Substantia nigra (tissue), 51 donors: ENCODE measurements at places on chromosomes 12 and 14.

- no peak for DNase-seq
These were observed 78.3 kb upstream of the BDKRB2 start for GRCh38 chr14:96126339-96126782.

DNA sequence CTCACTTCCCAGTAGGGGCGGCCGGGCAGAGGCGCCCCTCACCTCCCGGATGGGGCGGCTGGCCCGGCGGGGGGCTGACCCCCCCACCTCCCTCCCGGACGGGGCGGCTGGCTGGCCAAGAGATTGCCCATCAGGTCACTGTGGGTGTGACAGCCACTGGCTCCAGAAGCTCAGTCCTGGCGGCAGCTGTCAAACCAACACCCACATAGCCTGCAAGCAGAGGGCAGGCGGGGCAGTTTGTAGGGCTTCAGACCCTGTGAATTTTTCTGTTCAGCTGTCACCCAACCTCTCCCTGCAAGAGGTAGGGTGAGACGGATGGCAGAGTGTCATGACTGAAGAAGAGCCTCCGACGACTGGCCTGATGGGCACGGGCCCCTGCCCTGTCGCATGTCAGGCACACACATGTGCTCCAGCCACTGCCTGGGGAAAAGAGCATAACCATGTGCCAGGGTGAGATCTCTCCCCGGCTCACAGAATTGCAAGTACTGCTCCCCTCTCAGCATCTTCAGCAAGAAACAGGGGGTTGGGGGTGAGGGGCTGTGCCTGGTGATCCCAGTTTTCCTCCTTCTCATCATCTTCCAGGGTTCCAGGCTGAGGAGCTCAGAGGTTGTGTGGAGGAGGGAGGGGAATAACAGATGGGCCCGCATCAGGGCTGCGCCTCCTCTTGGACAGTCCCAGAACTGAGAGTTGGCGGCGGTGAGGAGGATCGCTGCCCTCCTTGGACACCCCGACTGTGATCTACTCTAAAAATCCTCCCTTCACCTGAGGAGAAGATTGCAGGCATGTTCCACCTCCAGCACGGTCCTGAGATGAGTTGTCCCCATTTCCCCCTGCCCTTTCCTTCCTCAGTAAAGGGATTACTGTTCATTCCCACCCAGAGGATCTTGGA is 11.2 kb upstream of the PRPH start:
- no peak for DNase-seq

DNA sequence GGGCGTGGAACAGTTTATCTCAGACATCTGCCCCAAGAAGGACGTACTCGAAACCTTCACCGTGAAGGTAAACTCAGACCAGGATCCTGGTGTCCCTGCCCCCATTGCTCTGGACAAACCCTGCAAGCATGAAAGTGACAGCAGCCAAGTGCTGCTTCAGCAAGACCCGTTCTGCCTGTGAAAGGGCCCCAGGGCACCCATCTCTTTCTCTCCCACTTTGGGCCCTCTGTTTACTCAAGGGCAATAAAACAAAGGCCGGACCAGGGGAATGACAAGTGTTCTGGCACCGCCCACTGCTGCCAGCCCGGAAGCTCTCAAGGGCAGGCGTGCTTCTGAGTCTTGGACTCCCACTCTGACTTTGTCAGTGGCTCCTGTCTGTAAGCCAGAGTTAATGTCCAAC is 35.3 kb downstream of the CD9 start:
- peak; percentile 22 for DNase-seq

DNA sequence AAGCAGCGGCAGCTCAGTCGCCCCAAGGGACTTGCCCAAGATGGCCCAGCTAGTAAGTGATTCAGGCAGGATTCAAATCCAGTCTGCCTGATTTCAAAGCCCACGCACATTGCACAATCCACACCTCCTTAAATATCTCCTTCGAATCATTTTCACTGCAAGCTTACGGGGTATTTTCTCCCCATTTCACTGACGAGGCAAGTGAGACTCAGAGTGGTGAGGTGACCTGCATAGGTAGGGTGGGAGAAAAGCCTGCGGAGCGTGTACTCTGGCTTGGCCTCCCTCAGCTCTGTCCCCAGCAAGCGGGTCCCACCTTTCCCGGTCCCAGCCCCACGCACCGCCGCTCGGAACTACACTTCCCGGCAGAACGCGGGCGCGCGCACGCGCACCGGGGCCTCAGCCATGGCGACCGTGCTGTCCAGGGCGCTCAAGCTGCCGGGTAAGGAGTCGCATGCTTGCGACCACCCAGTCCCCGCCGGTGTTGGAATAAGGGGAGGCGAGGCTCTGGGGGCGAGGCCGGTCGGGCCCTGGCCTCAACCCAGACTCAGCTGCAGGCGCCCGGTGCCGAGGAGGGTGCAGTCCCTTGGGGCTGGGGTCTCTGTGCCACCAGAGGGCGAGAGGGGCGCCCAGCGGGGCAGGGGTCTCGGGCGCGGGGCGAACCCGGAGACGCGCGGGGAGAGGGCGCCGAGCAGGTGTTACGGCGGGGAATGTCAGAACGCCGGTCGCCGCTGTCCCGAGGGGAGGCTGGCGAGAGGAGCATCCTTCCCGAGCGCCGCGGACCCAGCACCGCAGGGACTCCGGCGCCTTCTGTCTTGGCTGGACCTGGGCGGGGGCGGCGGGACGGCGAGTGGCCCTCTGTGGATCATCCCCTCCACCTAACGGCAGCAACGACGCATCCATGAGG is at the start of gene FAM234B:
Gene FAM234B, plus strand, starts transcription at position 380 of the 904 bp plus-strand sequence. Its CDS starts 23 bp downstream, at position 403.
- DNase-seq = peak; percentile 26

GRCh38 chr14:81273961-81274575 is 53.3 kb upstream of the GTF2A1 start:
- no peak for DNase-seq

DNA sequence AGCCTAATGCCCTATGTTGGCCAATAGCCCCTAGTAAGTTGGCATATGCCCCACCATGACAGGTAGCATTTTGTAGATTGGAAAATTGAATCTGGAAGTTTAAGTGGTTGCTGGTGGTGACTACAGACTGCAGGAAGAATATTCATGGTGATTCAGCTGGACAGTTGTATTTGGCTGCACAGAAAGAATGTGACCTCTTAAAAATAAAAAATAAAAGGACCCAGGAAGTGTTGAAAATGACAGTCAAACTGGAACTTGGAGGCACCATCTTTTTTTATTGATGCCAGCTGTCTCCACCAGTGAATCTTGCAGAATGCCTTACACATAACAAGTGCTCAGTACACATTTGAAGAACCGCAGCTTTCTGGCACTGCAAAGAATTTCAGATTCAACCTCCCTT is 73.9 kb downstream of the PRMT8 start:
- no peak for DNase-seq

DNA sequence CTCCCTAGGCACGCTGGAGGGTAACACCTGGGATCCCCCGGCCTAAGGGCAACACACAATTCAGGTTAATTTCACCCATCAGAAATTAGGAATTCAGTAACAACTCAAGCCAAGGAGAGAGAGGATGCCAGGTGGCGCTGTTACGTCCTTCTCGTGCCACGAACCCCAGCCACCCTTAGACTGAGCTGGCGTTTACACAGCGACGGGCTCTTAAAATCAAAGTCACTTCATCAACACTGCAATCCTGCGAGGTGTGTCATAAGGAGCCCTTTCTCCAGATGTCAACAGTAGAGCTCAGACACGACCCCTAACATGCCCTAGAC is 110.6 kb upstream of the TMEM132D start:
- peak; percentile 47 for DNase-seq

DNA sequence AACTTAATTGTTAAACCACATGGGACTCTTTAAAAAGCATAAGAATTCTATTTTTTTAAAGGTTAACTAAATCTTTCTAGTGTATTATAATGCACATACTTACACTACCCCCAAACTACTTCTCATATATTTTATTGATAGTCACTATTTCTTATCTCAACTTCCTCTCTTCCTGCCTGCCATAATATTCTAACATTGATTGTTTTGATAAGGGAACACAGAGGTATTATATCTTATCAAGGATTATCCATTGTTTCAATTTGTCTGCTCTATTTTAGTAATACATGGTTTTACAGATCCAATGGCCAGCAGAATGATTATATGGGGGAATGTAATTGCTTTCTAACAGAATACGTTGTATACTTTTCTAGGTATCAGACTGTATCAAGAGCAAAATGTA is 98.9 kb downstream of the EPS8 start:
- no peak for DNase-seq

DNA sequence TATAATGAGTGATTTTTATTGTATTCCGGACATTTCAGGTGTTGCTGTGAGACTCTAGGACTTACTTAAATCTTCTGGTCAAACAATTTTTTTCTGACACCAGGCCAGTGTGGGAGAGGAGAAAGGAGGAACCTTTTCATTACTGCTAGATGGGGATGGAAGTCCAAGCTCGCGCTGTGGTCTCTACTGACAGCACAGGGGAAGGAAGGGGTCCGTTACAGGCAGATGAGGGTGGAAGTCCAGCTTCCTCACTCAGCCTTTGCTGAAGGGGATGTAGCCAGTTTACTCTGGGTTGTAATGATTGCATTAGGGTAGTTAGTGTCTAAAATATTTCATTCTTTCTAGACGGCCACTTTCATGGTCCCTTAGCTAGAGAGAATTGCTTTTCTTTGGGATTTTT is 26.3 kb upstream of the ST8SIA1 start:
- DNase-seq = no peak

- no peak for DNase-seq
These were observed 651.6 kb upstream of the TBX3 start for GRCh38 chr12:115335594-115335993.

DNA sequence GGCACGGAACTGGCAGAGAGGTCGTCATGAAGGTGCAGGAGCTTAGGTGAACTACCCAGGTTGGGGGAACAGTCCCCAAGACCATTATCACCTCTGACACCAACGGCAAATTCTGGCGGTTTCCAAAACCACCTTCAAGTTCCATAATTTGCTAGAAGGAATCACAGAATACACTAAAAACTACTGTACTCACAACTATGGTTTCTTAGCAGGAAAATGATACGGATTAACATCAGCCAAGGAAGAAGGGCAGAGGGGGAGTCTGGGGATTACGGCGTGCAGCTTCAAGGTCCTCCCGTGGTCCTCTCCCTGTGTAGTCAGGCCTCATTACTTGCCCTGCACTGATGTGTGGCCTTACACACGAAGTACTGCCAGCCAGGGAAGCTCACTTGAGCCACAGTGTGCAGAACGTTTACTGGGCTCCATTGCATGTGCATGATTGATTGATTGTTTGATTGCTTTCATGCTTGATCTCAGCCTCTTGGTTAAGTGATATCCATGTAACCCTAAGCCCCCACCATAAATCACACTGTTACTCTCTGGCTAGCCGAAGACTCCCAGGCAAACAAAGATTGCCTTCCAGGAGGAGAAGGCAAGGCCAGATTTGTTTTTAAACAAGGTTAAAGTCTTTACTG is 837 bp upstream of the STX2 start:
- DNase-seq = no peak

DNA sequence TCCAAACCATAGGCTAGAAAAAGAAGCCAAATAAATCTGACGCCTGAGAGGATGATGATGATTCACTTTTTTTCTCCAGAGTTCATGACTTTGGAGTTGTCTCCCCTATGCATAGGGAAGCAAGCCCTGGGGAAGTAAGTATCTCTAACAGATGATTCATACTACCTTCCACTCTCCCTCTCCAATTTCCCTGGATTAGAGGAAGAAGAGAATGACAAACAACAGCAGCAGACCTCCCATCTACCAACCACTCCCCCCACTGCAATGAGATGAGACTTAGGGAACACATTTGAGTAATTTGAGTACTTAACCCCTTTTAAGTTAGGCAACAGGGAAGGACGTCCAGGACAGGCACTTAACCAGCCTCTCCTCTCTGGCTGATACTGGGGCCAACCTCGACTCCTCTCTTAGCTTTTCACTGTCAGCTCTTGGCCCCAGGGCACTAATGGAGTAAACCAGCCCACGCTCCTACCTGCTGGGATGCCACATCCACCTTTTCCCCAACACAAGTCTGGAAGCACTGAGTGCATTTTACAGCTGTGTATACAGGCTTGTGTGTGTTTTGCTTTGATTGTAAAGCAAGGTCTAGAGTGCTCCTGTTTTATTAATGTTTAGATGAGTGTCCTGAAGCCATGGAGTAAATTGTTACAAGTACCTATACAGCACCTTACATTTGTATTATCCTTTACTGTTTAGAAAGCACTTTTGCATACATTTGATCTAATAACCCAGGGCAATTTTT is 180.7 kb downstream of the PHLDA1 start:
- DNase-seq = no peak

DNA sequence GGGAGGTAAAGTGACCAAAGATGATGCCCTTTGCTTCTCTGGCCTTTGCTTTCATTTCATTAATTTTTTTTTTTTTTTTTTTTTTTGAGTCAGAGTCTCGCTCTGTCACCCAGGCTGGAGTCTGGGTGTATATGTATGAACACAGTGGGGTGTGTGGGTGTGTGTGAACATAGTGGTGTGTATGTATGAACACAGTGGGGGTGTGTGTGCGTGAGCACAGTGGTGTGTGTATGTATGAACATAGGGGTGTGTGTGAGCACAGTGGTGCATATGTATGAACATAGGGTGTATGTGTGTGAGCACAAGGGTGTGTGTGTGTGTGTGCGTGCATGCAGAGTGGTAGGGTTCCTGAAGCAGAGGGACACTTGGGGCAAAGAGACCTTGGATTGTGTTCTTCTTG is 9.6 kb downstream of the KLC1 start:
- DNase-seq = no peak

DNA sequence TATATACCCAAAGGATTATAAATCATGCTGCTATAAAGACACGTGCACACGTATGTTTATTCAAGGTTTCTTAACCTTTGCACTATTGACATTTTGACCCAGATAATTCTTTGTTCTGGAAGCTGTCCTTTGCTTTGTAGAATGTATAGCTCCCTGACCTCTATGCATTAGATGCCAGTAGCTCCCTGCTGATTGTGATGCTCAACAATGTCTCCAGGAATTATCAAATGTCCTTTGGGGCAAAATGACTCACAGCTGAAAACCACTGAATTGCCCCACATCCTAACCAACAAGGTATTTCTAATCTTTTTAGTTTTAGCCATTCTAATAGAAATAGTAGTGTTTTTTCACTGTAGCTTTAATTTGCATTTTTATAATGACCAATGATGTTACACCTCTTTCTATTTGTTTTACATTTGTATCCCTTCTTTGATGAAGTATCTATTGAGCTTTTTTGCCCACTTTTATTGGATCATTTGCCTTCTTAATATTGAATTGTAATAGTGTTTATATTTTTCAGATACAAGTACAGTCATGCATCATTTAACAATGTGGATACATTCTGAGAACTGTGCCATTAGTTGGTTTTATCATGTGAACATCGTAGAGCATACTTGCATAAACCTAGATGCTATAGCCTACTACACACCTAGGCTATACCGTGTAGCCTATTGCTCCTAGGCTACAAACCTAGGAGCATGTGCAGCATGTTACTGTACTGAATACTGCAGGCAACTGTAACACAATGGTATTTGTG is 10.4 kb upstream of the NOPCHAP1 start:
- DNase-seq = no peak

- no peak for DNase-seq
These were observed 55.9 kb upstream of the MIS18BP1 start for GRCh38 chr14:45308745-45309397.

GRCh38 chr14:95981965-95982364 is 57.2 kb upstream of the C14orf132 start:
- DNase-seq = no peak

GRCh38 chr12:53842686-53843085 is 90.9 kb upstream of the CISTR start:
- DNase-seq = no peak

- DNase-seq = no peak
These were observed 164.9 kb downstream of the CCDC91 start for GRCh38 chr12:28355161-28355560.

GRCh38 chr12:9935026-9935425 is 2.9 kb upstream of the CLEC2A start:
- DNase-seq = no peak

GRCh38 chr12:69397978-69398377 is 38.4 kb downstream of the YEATS4 start:
- DNase-seq = no peak

GRCh38 chr12:113582521-113583218 is 111.0 kb upstream of the LHX5 start:
- DNase-seq = no peak
